ENCODE measurements at places on chromosomes 5 and 9. TPM values are rescaled to one million over a fixed set of nuclear protein-coding genes. Genes with fewer than 3 reads are reported as not detected.

Gene CRHBP
- total RNA-seq = not detected

Gene NAIF1
- 6.6 TPM for total RNA-seq

Gene RRAGA
- total RNA-seq = 37.5 TPM

Gene SLC22A4
- total RNA-seq = 0.62 TPM

Gene MZB1
- 0.31 TPM for total RNA-seq

Gene CDX1
- not detected for total RNA-seq

Gene ADAMTS6
- total RNA-seq = 3.1 TPM

Gene AK8
- not detected for total RNA-seq

Gene IGIP
- 2.4 TPM for total RNA-seq

Gene STING1
- total RNA-seq = 0.56 TPM

Gene FOXD1
- 0.04 TPM for total RNA-seq

Gene SV2C
- not detected for total RNA-seq

Gene CDKN2AIPNL
- 51.2 TPM for total RNA-seq

Gene TMEM232
- total RNA-seq = 0.71 TPM

Gene FCN2
- not detected for total RNA-seq

Gene GAS1
- not detected for total RNA-seq

Gene RLN1
- not detected for total RNA-seq

Gene RUFY1
- 28.6 TPM for total RNA-seq

Gene INSL4
- total RNA-seq = not detected

Gene PTGDS
- not detected for total RNA-seq

Gene EQTN
- not detected for total RNA-seq

Gene TPPP
- total RNA-seq = not detected

Gene GFI1B
- total RNA-seq = 0.51 TPM

Gene SHISAL2B
- not detected for total RNA-seq

Gene ODF2
- 28.3 TPM for total RNA-seq

Gene UBE2QL1
- total RNA-seq = not detected

Gene TLX3
- total RNA-seq = not detected

Gene PTPRD
- not detected for total RNA-seq

Gene RMRP
- 4,025 TPM for total RNA-seq

Gene ANP32B
- total RNA-seq = 22.1 TPM

Gene ELAVL2
- not detected for total RNA-seq

Gene SPINK7
- not detected for total RNA-seq

Gene ANKH
- 25.0 TPM for total RNA-seq

Gene PHF24
- not detected for total RNA-seq

Gene URM1
- 42.1 TPM for total RNA-seq

Gene STPG3
- total RNA-seq = not detected

Gene TNFSF8
- total RNA-seq = not detected

Gene SLC45A2
- not detected for total RNA-seq

Gene NRG2
- total RNA-seq = not detected

Gene SLC46A2
- not detected for total RNA-seq

Gene CDC23
- total RNA-seq = 47.7 TPM

Gene KIF4B
- 0.11 TPM for total RNA-seq
